A549 treated with Hydrocortisone at 1 μM for 4 hours (cell line): ENCODE measurements at places on chromosomes 7 and 10. TPM values are rescaled to one million over a fixed set of nuclear protein-coding genes. Genes with fewer than 3 reads are reported as not detected.

Gene ADAM12
- 2.9 to 5.0 TPM (median 4.3 TPM) in 5 replicates for total RNA-seq

Gene AP4M1
- total RNA-seq: 13.6 to 16.3 TPM (median 14.9 TPM) in 5 replicates

Gene FAM25A
- total RNA-seq: 0.50 to 0.52 TPM in 2 of 5 replicates, not detected in the others

Gene CTTNBP2
- 0.18 to 0.54 TPM (median 0.40 TPM) in 5 replicates for total RNA-seq
